GM19239 (cell line): ENCODE measurements at places on chromosomes 2 and 18.

DNA sequence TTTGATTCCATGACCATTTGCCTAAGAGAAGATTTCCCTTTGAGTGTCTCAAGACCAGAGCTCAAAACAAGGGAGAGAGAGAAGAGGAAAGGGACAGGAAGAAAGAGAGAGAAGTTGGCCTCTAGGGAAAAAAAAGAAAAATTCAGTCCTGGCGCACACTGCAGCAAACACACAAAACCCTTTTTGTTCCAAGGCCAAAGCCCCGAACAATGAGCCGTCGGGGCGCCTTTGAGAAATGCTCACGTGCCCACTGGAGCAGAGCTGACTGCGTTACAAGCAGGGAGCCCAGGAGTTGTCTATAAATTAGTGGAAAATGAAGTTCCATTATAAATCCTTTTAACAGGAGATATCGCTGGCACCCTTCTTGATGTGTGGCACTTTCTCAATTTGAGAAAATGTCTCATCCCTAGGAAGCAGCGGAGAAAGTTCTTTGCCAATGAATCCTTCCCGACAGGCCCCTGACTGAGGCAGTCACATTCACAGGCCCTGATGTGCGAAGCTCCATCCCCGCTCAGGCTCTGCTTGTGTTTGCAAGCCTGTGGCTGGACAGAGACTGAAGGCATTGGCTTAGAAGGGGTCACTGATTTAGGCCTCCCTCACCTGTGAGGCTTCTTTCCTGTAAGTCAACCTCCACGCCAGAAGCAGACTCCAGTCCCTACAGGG lies 32.1 kb upstream of the NCKAP5 start:
- DNase-seq: no peak

DNA sequence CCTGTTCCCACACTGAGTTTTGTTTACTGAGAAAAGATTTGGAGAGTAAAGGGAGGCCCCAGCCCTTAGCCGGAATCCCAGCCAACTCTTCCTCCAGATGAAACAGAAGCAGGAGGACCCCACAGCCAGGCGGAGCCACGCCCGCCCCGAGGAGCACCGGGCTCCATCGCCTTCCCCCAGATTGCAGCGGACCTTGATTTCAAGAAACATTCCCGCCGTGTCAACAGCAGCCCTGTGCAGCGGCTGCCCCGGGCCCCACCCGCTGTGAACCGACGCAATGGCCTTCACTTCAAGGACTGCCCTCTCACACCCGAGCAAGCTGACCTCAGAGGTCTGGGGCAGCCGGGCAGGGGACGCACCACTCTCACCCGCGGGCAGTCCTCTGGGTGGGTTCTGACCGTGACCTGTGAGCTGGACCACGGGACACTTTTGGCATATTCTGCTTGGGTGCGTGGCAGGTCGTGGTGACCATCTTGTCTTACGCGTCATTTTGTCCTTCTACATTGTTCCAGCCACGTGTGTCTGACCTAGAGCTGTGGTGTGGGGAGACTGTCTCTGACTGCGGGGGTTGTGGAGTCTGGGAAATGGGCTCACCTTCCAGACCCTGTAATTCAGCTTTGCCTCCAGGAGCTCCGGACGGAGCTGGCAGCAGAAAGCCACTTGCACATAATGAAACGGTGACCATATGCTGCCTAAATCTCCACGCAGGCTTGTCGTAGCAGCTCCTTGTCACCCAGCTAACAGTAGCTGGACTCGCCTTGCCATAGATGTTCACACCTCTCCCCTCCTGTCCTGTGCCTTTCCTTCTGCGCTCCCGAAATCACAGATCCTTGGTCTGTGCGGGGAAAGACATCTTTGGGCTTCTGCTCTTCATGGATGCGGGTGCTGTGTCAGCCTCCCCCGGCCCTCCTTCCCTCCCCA lies 32.0 kb upstream of the INHBB start:
- no peak for DNase-seq

DNA sequence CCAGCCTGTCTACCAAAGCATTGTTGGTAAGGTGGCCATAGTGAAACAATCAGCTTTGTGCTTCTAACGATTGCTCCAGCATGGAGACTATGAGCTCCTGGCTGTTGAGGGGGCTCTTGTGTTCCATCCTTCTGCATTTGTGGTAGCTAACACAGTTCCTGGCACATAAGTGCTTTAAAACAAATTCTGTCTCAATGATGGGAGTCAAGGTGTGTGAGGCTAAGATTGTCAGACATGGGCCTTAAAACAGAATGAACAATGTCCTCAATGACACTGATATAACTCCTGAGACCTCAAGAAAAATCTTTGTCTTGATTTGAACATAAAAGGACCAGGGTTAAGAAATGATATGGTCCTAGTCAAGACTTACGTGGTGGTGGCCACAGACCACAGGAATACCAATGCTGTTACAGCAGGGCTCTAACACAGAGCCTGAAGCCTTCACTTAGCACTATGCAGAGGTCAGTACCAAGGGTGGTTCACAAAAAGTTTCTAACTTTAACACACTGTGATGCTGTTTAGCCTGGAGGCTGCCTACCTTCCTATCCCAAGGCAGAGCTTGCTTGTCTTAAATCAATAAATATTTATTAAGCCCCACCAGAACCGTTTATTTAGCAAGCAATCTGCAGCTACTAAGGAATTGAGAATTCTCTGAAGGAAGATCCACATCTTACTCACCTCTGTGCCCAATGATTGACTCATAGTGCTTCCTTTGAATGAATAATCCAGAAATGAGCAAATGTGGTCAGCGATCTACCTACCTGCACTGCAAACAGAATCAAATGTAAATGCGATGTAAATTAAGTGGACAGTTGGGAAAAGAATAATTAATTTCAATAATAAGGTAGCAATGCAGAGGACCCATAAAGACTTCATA lies 35.1 kb downstream of the EVA1A start:
- DNase-seq: no peak

GRCh38 chr2:76544901-76545300 lies 834.2 kb upstream of the GCFC2 start:
- DNase-seq: no peak

GRCh38 chr2:216687111-216687510 lies 8.2 kb downstream of the IGFBP5 start:
- DNase-seq: no peak

DNA sequence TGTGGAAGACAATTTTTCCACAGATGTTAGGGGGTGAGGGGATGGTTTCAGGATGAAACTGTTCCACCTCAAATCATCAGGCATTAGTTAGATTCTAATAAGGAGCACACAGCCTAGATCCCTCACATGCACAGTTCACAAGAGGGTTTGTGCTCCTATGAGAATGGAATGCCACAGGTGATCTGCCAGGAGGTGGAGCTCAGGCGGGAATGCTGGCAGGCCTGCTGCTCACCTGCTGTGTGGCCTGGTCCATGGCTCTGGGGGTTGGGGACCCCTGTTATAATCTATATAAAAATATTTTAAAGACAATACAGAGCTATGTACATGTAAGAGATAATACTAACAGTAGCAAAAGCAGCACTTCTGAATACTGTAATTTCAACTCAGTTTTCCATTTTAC lies 19.2 kb downstream of the CWC22 start:
- DNase-seq: no peak

- no peak for DNase-seq
Measured at GRCh38 chr18:59990121-59990823, 90.5 kb downstream of the PMAIP1 start.

DNA sequence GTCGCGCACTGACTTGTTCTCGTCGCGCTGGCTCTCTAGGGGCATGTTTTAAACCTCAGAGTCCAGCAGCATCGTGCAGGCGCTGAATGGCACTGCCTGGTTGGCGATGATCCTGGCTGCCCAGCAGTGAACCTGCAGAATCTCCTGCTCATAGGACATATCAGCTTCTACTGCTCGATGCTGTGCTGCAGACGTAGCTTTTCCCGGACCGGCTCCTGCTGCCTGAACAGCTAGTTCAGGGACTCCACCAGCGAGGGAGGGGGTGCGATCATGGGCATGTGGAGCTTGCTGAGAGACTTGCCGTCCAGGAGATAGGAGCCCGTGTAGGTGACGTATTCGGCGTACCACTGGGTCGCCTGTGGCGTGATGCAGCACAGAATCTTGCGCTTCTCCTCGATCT lies 890.0 kb upstream of the LRRTM1 start:
- no peak for DNase-seq

GRCh38 chr2:238142382-238143205 lies 4.1 kb downstream of the KLHL30 start:
- no peak for DNase-seq

DNA sequence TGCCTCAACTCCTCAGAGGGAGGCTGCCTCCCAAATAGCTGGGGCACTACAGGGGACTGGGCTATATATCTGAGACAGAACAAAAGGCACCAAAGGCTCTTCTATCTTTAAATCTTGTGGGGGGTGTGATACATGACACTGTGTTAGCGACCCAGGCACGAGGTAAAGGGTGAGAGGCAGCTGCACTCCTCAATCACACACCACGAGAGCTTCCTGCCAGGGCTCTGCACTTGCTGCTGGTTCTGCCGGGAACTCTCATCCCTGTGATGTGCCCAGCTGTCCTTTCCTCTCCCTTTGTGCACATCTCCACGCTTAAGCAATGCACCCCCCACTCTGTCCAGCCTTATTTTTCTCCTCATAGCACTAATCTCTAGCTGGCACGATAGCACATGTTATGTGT lies 32.4 kb downstream of the NPC1 start:
- no peak for DNase-seq

GRCh38 chr2:176891105-176891504 lies 321.5 kb upstream of the HNRNPA3 start:
- DNase-seq: no peak

- no peak for DNase-seq
Measured at GRCh38 chr2:37748541-37748940, 77.1 kb upstream of the CDC42EP3 start.

- no peak for DNase-seq
Measured at GRCh38 chr2:26712486-26713465, 20.3 kb downstream of the KCNK3 start.

DNA sequence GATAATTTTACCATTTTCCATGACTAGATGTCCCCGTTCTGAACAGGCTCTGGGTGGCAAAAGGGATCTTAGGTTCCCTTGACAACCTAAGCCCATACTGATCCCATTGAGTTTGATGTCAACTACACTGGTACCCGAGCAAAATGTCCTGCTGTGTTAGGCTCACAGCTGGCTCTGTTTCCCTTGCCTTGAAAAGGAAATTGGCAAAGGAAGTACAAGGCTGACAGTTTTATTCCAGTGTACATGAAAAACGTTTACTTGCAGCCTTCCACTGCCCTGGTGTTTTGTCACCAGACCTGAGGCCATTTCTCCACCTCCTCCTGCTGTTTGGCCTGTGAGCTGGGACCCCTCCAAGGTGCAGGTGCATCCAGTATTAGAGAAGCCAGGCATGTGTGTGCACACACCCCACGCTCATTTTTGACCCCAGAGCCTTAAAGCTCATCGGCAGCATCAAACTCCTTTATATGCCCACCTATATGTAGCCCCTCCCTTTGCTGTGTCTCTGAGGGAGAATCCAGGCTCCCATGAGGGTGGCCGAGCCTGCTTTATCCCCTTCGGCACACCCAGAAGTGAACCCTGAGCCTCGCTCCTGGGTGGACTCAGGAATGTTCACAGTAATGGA lies 171.3 kb downstream of the NDUFA10 start:
- DNase-seq: no peak

DNA sequence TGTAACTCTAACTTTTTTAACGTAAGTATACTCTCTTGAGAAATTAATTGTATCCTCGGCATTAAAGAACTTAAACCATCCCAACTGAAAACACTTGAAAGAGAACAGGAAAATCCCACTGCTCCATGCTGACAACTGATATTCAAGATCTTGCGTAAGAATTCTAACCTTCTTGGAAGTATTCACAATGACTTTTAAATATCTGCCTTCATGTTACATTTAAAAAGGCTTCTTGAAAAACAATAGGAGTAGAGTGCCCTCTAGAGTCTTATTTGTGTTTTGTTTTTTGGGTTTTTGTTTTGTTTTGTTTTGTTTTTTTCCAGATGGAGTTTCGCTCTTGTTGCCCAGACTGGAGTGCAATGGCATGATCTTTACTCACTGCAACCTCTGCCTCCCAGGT lies 65.4 kb upstream of the DNAJC10 start:
- DNase-seq: no peak

- DNase-seq: no peak
Measured at GRCh38 chr2:183665425-183665824, 541.2 kb downstream of the NUP35 start.

- DNase-seq: no peak
Measured at GRCh38 chr2:121960251-121960650, 204.8 kb downstream of the TSN start.

- DNase-seq: no peak
Measured at GRCh38 chr2:149931486-149931885, 343.9 kb upstream of the MMADHC start.

DNA sequence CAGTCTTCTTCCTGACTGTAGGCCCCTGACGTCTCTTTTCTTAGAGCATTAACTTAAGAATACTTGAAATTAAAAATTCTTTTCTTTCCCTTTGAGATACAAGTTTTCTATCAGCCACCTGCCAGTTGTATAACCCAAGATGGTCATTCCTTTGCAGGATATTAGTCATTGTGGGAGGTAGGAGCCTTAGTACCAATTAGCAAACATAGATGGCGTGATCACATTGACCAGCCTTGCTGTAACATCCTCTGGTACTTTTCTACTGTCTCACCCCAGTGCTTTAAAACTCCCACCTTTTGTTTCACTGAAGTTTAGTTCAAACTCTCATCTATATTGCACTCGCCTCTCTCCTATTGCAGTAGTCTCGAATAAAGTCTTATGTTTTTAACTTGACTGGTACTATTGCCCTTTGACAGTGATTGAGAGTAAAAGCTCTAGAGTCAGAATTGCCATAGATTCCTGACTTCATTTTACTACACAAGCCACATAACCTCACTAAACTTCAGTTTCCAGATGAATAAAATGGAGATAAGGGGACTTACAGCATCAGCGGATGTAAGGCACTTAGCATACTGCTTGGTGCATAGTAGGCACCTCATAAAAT lies 74.1 kb downstream of the VRK2 start:
- DNase-seq: no peak

GRCh38 chr2:12045864-12046291 lies 299.4 kb downstream of the LPIN1 start:
- no peak for DNase-seq

GRCh38 chr2:18690342-18690741 lies 101.0 kb upstream of the NT5C1B start:
- no peak for DNase-seq

DNA sequence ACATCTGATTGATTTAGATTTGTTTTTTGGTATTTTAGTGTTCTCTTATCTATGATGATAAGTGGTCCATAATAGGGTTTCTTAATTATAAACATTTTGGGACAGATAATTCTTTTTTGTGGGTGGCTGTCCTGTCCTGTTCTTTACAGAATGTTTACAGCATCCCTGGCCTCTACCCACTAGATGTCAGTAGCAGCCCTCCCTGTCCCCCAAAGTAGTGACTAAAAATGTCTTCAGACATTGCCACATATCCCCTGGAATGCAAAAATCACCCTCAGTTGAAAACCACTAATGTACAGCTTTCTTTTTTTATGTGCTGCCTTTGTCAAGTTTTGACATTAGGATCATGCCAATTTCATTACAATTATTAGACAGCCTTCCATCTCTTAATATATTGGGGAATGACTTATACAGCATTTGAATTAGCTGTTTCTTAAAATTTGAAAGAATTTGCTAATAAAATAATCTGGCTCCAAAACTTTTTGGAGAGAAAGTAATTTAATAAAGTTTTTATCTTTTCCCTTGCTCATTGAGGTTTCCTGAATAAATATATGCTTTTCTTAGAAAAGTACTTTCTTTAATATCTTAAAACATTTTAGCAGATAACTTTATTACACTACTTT lies 19.5 kb downstream of the WIPF1 start:
- DNase-seq: no peak

GRCh38 chr2:98830571-98831145 lies 99.7 kb upstream of the MGAT4A start:
- DNase-seq: no peak
